ENCODE measurements at places on chromosomes 1 and 21.

DNA sequence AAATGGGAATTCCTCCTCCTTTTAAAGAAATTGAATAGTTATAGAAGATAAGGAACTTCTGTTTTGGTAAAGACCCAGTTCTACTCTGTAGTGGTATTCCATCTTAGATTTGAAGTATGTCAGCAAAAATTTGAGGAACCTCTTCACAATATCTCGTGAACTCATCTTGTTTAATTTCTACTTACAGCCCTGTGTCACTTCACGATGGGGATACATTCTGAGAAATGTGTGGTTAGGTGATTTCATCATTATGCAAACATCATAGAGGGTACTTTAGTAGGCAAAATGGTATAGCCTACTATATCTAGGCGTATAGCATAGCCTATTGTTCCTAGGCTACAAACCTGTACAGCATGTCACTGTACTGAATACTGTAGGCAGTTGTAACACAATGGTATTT, 36.0 kb downstream of the ALG6 start:
- no peak for DNase-seq

DNA sequence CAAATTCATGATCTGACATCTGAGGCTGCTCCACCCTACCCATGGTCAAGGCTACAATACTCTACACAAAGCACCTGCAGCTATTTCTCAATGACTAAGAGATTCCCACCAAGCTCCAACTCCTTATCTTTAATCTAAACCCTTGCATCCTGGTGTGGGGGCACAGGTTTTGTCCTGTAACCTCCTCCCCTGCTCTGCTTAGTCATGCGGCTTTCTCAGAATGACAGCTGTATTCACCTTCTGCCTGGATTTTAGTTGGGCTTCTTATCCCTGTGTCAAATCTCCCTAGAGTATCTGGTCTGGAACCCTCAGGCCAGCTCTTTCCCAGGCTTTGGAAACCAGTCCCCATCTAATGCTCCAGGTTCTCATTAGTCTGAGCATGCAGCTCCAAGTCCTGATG, 159.0 kb downstream of the BARHL2 start:
- no peak for DNase-seq

DNA sequence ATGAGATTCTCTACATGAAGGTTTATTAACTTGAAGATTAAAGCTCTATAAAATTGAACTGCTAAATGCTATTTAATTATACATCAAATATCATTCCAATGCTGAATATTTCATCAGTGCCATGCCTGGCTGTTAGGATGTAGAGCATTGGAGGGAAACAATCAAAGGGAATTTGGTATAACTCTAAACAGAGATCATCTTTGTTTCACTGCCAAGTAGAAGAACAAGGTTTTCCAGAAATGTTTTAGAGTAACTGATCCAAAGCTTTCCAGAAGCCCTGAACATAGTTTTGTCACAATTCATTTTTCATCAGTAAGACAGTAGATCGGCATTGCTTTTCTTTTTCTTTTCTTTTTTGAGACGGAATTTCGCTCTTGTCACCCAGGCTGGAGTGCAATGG, 5.9 kb upstream of the DSTYK start:
- DNase-seq = no peak

- DNase-seq = no peak
Measured at GRCh38 chr1:47753808-47754207, 243.4 kb downstream of the TRABD2B start.

DNA sequence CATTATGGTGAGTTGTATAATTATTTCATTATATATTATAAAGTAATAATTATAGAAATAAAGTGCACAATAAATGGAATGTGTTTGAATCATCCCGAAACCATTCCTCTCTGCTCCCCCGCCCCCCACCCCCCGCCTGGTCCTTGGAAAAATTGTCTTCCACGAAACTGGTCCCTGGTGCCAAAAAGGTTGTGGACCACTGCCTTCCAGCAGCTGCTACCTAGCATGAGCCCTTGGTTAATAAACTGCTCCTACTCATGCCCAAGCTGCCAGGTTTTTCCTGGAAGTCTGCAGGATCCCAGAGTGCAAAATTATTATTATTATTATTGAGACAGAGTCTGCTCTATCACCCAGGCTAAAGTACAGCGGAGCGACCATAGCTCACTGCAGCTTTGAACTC, 6.8 kb upstream of the IFNGR2 start:
- no peak for DNase-seq

DNA sequence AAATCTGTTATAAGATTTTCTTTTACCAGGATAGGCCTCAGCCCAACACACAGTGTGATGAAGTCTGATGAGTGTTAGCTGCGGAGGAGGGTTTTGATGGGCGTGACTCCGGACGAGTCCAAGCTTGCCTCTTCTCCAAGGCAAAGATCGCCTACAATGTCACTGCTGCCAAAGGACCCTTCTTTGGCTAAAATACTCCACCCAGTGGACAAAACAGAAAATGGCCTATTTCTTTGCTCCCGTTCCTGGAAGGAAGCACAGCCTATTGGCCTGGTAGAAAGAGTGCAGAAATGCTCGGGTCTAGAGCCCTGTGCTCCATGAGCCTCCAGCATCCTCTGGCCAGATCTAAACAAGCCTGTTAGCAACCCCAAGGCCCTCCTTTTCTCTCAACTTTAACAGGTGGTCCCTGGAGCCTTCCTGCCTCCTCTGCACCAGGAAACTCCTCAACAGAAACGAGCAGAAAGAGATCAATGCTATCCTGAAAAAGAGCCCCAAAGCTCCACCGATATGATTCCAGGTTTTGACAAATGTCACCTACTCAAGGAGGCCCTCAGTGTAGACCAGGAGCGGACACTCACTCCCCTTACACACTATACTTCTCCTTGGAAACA, 3.4 kb upstream of the CASQ2 start:
- peak; percentile 13 for DNase-seq

- DNase-seq = no peak
Measured at GRCh38 chr21:44615466-44615865, 3.6 kb downstream of the KRTAP10-8 start.

GRCh38 chr1:227370533-227371254, 52.4 kb upstream of the CDC42BPA start:
- DNase-seq = no peak

- DNase-seq = no peak
Measured at GRCh38 chr1:185350027-185350442, 33.0 kb upstream of the IVNS1ABP start.

GRCh38 chr1:215665215-215665614, 98.1 kb downstream of the KCTD3 start:
- DNase-seq = no peak

DNA sequence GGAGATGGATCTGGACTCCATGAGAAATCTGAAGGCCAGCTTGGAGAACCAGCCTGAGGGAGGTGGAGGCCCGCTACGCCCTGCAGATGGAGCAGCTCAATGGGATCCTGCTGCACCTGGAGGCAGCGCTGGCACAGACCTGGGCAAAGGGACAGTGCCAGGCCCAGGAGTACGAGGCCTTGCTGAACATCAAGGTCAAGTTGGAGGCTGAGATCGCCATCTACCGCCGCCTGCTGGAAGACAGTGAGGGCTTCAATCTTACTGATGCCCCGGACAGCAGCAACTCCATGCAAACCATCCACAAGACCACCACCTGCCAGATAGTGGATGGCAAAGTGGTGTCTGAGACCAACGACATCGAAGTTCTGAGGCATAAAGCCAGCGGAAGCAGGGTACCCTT, 601.5 kb upstream of the ZP4 start:
- no peak for DNase-seq

- no peak for DNase-seq
Measured at GRCh38 chr21:45299864-45300785, 12.4 kb upstream of the POFUT2 start.

- DNase-seq = peak; percentile 33
Measured at GRCh38 chr1:151534662-151535278, 5.3 kb upstream of the TUFT1 start.

DNA sequence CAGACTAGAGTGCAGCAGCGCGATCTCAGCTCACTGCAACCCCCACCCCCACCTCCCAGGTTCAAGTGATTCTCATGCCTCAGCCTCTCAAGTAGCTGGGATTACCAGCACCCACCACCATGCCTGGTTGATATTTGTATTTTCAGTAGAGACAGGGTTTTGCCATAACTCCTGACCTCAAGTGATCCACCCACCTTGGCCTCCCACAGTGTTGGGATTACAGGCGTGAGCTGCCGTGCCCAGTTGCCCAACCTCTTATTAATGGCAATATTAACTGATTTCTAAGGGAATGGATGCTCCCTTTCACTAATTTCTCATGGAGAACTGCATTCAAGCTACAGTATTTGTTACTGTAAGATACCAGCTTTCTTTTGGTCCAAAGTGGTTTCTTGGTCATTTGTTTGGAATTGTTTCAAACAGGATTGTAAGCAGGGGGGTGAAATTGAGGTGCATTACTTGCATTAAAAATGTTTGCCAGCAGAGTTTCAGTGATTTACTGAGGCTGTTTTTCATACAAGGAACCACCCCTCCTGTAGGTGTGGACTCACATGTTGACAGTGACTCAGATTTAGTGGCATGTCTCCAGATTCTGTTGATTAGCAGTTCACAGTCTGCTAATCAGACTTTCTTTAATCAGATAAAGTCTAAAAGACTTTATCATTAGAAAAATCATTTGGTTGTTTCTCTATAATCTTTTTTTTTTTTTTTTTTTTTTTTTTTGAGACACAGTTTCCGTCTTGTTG, 3.9 kb upstream of the TGFBR3 start:
- DNase-seq = no peak

DNA sequence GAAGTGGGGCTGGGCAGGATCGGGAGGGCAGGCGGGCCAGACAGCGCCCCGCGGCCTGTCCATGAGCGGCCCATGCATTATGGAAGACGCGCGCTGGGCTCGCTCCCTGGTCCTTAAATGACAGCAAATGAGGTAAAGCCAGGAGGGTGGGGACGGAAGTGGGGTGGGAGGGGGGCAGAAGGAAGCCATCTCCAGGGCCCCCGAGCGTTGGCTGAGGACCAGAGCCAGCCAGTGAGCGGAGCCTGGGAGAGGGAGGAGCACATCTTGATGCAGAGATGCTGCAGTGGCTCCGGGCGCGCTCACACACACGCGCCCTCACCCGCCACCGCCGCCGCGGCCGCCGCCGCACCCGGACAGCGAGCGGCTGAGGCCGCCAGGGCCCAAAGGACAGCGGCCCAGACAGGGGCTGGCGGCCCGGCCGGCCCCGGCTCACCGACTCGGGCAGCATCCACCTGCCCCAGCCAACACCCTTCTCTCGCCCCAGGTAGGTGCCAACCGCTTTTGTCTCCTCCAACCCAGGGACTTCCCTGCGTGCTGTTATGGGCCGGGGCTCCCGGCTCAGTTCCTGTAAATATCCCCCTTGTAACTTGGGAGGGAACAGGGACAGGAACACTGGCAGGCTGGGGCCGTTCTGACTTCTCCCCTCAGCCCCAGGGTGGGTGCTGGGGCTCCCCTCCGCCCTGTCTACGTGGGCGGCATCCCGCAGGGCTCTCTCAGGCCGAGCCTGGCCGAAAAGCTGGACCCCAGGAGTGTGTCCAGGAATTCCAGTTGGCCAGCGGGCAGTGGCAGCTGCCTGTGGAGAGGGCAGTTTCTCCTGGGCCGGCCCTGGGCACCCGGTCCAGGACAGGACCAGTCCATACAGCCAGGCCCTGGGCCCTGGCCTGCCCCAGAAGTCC, at the start of gene CNTN2:
Gene CNTN2 (plus strand): TSS at position 302 of the 896 bp plus-strand sequence. CDS start 9,974 bp downstream, outside the sequence.
- DNase-seq = no peak

DNA sequence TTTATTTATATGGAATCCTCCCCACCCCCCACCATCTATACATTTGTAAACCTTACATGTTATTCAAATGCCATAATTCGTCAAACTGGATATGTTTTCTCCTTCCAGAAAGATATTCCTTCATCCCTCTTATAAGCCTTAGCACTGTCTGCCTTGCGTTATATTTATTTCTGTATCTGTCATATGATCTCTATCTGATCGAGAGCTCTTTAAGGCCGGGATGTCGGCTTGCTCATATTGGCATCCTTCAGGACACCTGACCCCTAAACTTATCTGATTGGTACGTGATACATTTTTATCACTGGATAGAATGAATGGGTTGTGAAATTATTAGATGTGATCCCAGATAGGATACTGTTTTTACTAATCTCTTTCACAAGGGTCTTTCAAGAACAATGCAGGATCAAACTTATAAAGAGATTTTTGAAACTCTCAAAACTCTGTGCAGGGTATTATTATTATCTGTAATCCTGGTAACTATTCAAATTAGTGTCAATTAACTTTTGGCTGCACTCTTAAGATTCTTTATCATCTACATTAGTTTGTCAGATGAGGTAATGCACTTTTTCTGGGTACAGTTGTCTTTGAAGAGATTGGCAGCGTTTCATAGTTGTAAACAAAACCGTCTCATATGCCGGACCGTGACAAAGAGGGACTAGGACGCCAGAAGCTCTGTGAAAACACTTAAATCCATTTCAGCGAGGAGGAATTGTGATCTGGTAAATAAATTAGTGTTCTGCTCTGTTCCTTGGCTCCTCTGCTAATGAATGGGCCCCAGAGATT, 152.0 kb downstream of the KIF26B start:
- DNase-seq = no peak

- DNase-seq = no peak
Measured at GRCh38 chr1:111503585-111504060, at the start of the genes ADORA3 and TMIGD3. ADORA3 (minus strand) TSS chr1:111503633; CDS start chr1:111503354, 279 bp downstream. TMIGD3 (minus strand) TSS chr1:111503633; CDS start chr1:111503354, 279 bp downstream.

- no peak for DNase-seq
Measured at GRCh38 chr1:56709995-56710394, 64.9 kb downstream of the PRKAA2 start.

GRCh38 chr21:45401054-45401518, 3.9 kb upstream of the COL18A1 start:
- no peak for DNase-seq

DNA sequence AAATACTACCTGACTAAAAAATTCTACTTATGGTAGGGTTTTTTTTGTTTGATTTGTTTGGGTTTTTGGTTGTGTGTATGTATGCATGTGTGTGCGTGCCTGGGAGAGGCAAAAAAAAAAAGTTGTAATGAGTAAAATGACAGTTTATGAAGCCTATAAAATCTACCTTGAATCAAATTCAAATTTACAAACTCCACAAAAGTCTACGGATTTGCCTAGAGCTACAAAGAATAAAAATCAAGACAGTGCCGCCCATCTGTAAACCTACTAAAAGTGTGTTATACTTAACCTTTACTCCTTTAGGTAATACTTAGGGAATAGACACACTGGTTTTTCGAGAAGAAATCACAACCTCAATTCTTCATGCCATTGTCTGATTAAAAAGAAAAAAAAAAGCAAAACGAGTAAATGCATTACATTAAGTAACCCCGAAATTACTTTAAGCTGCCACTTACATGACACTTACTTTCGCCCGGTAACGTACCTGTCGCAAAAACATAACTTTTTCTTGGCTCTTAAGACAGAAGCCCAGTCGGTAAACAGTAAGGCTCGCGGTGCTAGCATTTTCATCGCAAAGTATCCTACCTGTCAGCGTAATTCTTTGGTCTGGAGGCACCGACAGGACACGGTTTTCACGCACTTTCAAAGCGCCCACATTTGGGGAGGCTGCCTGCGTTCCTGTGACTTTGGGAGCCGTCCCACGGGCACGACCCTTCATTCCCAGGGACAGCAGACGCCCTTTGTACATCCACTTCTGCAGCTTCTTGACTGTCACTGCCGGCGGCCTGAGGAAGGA, 951 bp downstream of the SYDE2 start:
- DNase-seq = no peak

DNA sequence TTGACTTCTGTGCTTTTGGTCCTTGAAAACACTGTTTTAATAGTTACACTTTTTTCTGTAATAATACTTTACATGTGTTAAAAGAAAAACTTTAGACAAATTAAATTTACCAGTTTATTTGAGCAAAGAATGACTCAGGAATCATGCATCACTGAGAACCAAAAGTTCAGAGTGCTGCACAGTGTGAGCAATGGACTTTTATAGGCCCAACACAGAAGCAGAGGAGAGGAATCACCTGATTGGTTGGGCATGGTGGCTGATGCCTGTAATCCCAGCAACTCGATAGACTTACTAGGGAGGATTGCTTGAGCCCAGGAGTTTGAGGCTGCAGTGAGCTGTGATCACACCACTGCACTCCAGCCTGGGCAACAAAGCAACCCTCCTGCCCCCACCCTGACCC, 29.3 kb downstream of the ZNF648 start:
- DNase-seq = no peak

All from GM06990 (cell line).